ENCODE measurements at places on chromosomes 1 and 21.
A peak's percentile ranks its signal among the peaks of the same experiment; 100 is the strongest.

- peak; percentile 16 for DNase-seq
These were observed 99.8 kb downstream of the PTPN14 start for GRCh38 chr1:214451596-214451995.

- no peak for DNase-seq
These were observed 3.3 kb upstream of the B4GALT3 start for GRCh38 chr1:161180639-161181038.

GRCh38 chr1:34929497-34929852 lies at the start of gene DLGAP3:
Gene DLGAP3 (minus strand): TSS chr1:34929650. CDS start chr1:34905383, 24,267 bp downstream.
- no peak for DNase-seq

DNA sequence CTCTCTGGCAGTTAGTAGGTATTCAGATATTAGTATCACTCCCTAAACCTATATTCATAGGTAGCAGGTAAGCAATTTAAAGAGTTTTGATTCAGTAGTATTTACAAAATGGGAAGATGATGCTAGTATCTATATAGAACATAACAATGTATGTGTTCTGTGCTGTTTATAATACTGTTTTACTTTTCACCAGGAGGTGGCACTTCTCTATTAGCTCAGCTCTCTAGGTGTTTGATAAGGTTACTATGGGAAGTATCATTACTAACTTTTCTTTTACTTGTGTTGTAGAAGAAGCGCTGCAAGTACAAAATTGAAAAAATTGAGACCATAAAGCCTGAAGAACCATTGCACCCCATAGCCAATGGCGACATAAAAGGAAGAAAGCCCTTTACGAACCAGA lies 49.4 kb upstream of the FASLG start:
- DNase-seq = no peak

- DNase-seq = no peak
These were observed 33.6 kb downstream of the ACOT11 start for GRCh38 chr1:54581621-54582035.

GRCh38 chr21:33234635-33235520 lies 5.1 kb downstream of the IFNAR2 start:
- no peak for DNase-seq

- DNase-seq = no peak
These were observed 63.7 kb downstream of the CNST start for GRCh38 chr1:246629976-246630375.

DNA sequence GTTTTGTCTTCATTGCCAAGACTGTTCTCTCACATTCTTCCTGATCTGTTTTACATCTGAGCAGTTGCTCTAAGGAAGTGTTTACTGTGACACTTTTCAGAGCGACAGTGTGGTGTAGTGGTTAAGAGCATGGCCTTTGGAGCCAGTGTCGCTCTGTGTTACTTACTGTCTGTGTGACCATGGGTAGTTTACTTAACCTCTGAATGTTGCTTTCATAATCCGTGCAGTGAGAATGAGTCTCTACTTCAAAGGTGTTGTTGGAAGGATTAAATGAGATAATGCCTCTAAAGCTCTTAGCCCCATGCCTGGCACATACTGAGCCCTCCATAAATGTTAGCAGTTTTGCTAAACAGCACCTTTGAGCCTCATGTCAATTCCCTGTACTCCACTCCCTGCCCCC lies 35.9 kb upstream of the ZFP69B start:
- no peak for DNase-seq

DNA sequence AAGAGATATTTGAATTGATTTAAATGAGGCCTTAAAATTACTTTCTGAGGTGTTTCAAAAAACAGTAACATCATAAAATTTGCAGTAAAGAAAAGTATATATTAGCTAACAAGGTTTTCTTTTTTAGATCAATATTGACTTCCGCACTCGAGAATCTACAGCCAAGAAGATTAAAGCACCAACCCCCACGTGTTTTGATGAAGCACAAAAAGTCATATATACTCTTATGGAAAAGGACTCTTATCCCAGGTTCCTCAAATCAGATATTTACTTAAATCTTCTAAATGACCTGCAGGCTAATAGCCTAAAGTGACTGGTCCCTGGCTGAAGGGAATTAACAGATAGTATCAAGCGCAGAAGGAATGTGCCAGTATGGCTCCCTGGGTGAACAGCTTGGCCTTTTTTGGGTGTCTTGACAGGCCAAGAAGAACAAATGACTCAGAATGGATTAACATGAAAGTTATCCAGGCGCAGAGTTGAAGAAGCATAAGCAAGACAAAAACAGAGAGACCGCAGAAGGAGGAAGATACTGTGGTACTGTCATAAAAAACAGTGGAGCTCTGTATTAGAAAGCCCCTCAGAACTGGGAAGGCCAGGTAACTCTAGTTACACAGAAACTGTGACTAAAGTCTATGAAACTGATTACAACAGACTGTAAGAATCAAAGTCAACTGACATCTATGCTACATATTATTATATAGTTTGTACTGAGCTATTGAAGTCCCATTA lies 3.6 kb downstream of the RGS1 start:
- no peak for DNase-seq

- no peak for DNase-seq
These were observed 3.7 kb upstream of the ID3 start for GRCh38 chr1:23563003-23563402.

GRCh38 chr1:224259986-224260385 lies 70.0 kb downstream of the NVL start:
- no peak for DNase-seq

GRCh38 chr1:154878371-154879037 lies 8.4 kb upstream of the KCNN3 start:
- DNase-seq = peak; percentile 57

DNA sequence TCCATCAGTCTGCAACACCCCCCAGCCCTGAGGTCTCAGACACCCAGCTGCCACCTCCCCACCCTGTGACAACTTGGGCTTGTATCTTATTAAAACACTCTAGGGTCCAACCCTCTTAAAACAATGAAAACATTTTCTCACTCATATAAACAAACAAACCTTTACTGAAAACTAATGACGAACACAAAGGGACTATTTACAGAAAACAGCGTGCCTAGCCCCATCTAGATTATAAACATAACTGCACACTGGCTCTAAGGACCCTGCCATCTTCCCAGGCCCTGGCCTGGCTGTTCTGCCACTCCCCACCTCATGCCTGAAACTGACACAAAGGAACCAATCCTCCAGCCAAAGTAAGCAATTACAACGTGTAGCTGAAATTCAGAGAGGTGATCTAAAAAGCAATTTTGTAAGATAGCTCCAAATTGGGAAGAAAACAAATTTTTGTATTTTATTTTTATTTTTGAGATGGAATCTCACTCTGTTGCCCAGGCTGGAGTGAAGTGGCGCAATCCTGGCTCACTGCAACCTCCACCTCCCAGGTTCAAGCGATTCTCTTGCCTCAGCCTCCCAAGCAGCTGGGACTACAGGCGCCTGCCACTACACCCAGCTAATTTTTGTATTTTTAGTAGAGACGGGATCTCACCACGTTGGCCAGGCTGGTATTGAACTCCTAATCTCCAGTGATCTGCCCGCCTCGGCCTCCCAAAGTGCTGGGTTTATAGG lies 40.9 kb downstream of the CAPZB start:
- DNase-seq = no peak

GRCh38 chr1:86696522-86696921 lies 7.9 kb upstream of the SH3GLB1 start:
- no peak for DNase-seq

- DNase-seq = no peak
These were observed 69.2 kb downstream of the DTL start for GRCh38 chr1:212104586-212105325.

- no peak for DNase-seq
These were observed 332.3 kb downstream of the COL11A1 start for GRCh38 chr1:102776071-102776470.

- DNase-seq = no peak
These were observed 47.9 kb downstream of the NPHP4 start for GRCh38 chr1:5944154-5944842.

DNA sequence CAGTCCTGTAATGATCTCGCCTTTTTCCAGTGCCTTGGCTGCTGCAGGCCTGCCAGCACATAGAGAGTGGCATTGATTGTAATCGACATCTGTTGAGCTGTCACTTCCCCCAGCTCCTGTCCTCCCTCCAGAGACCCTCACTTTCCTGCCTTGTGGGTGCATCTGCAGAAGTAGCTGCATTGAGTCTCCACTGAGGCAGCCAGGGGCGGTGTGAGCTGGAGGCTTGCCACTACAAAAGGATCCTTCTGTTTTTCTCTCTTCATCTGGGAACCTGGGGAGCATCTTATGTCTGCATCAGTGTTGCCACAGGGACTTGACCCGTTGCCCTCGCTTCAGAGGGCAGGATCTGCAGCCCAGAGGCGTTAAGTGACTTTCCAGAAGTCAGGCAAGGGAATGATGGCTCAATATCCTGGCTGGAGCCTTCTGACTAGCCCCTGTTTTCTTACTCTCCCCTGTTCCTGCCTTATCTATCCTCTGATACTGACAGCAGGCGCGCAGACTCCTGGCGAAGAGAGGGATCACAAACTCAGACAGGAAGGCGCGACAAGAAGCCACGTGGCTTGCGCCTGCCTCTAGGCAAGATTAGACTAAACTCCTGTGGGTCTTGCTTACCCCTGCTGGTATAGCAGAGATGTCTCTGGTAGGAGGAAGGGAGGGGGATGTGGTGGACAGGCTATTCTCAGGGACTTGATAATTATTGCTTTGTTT lies 13.3 kb upstream of the FMOD start:
- DNase-seq = no peak

DNA sequence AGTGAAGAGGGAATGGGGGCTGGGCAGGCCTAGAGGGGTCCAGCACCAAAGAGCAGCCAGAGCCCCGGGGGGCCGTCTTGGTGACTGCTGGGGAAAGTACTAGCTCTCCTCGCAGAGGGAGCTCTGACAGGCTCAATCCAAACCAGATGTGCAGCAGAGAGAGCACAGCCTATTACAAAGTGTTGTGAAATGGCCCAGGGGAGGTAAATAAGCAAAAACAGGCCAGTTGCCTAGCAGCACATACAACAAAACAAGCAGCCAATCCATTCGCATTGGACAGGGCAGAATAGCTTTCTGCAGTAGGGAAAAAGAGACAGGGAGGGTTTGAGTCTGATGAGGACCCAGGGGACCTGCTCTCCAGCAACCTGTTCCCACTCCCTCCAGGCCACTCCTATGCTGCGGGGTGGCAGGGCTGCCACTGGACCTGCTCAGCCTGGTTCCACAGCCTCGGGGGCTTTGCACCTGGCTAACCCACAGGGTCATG lies 239.6 kb upstream of the FGGY start:
- DNase-seq = no peak

- no peak for DNase-seq
These were observed 9.1 kb downstream of the LDLRAD1 start for GRCh38 chr1:54008876-54009275.

GRCh38 chr1:204065174-204065985 lies 7.5 kb upstream of the SOX13 start:
- no peak for DNase-seq

DNA sequence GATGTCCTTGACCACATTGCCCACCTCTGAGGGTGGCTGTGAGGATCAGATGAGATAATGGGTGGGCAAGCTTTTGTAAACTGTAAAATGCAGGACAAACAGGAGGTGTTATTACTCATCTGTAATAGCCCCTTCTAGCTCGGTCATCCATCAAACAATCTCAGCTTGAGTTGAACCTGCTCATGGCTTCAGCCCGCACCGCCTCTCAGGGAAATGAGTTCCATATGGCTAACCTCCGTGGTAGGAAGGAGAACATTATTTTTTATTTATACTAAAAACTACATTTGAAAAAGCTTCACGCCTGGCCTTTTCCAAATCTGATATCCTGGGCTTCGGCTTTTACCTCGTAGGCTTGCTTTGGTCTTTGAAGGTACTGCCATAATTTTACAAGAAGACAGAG lies 116.2 kb upstream of the USP24 start:
- DNase-seq = no peak

GRCh38 chr1:60428127-60428526 lies 354.6 kb upstream of the C1orf87 start:
- DNase-seq = no peak

DNA sequence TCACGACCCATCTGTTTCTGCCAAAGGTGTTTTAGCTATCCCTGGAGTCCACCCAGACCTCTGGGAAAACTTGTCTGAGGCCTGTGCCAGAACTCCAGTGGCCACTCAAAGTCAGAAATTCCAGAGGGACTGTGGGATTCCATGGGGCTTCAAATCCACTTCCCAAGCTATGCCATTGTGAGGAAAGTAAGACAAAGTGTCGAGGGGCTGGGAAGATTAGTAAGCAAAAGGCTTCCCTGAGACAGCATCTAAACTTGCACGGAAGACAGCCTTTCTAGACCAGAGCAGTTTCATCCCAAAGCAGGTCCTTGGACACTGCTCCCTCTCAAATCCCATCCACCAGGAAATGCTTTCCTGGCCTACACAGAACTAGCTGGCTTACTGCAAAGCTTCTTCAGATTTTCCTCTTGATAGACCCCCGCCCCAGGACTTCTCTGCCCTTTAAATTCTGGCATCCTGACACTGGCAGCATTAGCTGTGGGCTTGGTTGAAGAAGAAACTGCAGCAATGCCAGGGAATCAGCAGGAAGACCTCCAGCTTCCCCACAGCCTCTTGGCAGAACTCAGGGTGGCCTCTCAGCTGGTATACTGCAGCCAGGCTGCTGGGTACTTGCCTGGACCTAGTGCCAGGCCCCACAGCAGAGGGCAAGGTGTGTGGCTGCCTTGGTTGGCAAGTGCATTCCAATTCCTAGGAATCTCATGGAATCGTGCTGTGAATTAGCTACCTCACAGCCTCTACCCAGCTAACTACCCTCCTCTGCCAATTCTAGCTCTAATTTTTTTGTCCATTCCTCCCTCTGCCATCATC lies 27.3 kb upstream of the LMX1A start:
- DNase-seq = no peak

GRCh38 chr1:46562498-46562897 lies 11.1 kb upstream of the KNCN start:
- no peak for DNase-seq

DNA sequence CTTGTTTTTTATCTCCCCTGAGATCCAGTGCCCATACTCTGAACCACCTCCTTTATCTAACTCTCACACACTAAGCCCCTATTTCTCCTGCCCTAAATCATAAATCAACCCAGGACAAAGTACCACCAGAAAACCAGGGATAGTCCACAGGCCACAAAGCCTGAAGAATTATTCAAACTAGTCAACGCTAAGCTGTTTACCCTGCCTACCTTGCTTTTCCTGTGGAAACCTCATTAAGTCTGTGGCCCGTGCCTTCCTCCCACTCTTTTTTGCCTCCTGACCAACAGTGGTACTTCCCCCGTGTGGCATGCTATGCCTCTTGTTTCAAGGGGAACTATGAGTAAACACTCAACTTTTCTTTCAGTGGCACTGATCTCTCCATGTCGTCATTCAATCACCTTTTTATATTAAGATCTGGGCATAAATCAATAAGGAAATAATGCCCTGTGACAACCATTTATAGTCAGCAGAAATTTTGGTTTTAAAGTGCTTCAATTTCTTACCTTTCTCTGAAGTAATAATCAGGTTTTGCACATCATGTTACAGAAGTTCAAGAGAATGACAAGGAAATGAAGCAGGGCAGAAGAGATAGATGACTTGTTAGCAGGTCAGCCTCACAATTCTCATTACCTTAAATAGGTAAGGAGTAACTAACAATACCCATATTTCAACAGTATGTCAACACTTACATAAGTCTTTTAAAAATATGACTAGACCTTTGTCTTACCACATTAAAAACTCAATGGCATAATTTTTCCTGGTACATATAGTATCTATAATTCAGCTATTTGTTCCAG lies 32.1 kb downstream of the EYA3 start:
- peak; percentile 64 for DNase-seq

- DNase-seq = no peak
These were observed 71.5 kb downstream of the IFI44 start for GRCh38 chr1:78721136-78721535.

GRCh38 chr21:41897700-41898099 lies 18.6 kb upstream of the PRDM15 start:
- DNase-seq = no peak
